ENCODE measurements at places on chromosomes 7 and 10.

DNA sequence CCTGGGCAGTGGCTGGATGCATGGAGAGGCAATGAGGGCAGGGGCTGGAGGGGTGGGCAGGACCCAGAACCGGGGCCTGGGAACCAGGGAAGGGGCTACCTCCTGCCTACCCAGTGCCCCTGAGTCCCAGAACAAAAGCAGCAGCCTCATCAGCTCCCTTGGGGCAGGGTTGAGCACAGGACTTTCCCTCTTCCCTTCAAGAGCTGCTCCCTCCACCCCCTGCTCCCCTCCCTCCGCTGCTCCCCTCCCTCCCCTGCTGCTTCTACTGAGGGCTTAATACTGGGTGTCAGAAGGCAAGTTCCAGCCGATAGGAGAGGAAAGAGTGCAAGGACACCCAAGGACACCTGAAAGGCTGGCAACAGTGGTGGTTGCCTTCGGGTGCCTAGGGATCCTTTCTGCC, 28.2 kb upstream of the INMT start:
- no peak for DNase-seq

GRCh38 chr10:11207560-11207844, 189.8 kb downstream of the CELF2 start:
- no peak for DNase-seq

DNA sequence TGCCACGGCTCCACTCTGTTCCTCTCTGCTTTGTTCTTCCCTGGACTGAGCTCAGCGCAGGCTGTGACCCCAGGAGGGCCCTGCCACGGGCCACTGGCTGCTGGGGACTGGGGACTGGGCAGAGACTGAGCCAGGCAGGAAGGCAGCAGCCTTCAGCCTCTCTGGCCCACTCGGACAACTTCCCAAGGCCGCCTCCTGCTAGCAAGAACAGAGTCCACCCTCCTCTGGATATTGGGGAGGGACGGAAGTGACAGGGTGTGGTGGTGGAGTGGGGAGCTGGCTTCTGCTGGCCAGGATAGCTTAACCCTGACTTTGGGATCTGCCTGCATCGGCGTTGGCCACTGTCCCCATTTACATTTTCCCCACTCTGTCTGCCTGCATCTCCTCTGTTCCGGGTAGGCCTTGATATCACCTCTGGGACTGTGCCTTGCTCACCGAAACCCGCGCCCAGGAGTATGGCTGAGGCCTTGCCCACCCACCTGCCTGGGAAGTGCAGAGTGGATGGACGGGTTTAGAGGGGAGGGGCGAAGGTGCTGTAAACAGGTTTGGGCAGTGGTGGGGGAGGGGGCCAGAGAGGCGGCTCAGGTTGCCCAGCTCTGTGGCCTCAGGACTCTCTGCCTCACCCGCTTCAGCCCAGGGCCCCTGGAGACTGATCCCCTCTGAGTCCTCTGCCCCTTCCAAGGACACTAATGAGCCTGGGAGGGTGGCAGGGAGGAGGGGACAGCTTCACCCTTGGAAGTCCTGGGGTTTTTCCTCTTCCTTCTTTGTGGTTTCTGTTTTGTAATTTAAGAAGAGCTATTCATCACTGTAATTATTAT, 1.2 kb downstream of the CLDN4 start:
- no peak for DNase-seq

DNA sequence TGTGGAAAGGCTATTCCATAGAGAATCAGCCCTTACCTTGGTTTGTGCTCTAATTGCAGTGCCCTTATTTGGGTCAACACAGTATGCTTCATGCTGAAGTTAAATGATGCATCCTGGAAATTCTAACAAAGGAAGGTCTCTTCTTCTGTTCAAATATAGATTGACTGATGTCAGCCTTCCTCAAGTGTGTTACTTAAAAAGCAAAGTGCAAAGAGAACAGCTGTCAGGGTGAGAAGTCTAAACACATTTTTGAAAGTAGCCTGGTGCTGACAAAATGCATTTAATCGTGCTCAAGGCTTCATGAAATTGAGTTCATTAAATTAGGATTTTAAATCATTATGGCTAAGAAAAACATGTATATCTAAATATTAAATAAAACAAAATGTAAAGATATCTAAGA, 19.5 kb downstream of the AGR2 start:
- no peak for DNase-seq

- no peak for DNase-seq
These were observed 52.0 kb upstream of the STEAP1B start for GRCh38 chr7:22551768-22552513.

- DNase-seq, result no peak
These were observed 141.3 kb upstream of the SLC13A1 start for GRCh38 chr7:123341102-123341501.

DNA sequence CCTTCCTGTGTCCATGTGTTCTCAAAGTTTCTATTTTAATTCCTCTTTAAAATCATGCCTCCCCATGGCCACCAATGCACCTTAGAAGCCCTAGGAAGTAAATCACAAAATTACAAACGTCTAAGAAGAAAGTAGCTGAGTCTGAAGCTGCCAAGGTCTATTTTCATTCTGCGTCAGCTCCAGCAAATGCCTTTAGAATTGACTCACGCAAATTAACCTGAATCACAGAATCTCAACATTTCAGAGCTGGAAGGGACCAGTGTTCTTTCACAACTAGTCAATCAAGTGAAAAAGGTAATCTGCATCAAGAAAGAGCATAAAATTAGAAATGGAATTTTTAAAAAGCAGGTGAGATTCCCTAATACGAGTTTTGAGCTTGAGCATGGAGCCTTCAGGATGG, 1017.6 kb downstream of the SORCS3 start:
- DNase-seq, result no peak

Data from stimulated activated CD8-positive, alpha-beta memory T cell treated with anti-CD3 and anti-CD28 coated beads, Interleukin-2, amount 100 ng/mL, for 1 hour (primary cell).